RPMI7951 (cell line): ENCODE measurements at places on chromosomes 2 and 18. TPM values are rescaled to one million over a fixed set of nuclear protein-coding genes. Genes with fewer than 3 reads are reported as not detected.

NPPC gene
- total RNA-seq, result 0.59 TPM in 1 of 2 replicates, not detected in the other

GRCh38 chr2:15038366-15039364 is 406.1 kb downstream of the LRATD1 start:
- DNase-seq, result peak; percentile 11

AGXT gene
- 0.10 and 0.24 TPM in 2 replicates for total RNA-seq

APCDD1 gene
- 1.6 and 4.7 TPM in 2 replicates for total RNA-seq

- DNase-seq, result no peak
These were observed 798.4 kb upstream of the ACVR2A start for GRCh38 chr2:147046473-147046872.

DNA sequence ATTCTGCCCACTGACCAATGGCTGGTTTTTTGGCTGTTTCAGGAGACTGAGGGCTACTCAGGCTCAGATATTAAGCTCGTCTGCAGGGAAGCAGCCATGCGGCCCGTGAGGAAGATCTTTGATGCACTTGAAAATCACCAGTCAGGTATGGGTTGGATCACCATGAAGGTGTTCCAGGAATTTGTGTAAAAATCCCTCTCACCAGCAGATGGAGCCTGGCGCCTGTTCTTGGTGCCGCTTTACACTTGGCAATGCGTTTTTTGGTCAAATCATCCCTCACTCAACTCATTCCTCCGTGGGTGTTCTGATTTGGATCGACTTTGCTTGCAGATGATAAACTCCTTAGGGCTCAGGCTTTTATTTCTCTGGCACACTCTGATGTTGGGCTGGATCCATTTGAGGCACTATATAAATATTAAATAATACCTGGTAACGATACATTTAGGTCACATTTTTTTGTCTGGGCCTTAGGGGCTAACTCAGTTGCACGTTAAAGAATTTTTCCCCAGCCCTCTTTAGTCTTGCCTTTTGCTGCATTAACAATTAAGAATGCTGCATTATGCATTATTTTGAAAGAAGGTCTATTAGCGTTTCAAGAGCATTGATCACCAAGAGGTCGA is 50.0 kb downstream of the HDHD2 start:
- peak; percentile 38 for DNase-seq

GRCh38 chr2:31223026-31223425 is 5.7 kb upstream of the CAPN14 start:
- DNase-seq, result no peak
